Iris pigment epithelial cell (primary cell): ENCODE measurements at places on chromosomes 13 and 19.

GRCh38 chr13:75506018-75506417, 24.0 kb upstream of the TBC1D4 start:
- no peak for DNase-seq

DNA sequence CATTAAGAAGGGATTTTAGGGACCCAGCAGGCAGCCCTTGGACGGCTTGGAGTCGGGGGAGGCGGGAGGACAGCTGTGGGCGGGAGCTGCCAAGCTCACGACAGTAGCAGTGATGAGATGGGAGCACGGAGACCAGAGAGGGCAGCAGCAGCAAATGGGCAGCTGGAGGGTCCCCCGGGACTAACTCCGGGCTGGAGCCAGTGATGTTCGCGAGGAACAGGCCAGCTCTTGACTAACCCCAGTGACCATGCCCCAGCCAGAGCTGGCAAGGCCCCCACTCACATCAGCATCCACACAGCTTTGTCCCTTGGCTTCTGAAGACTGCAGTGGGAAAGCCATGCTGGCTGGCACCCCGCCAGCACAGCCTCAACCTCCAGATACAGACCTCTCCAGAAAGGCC, 81.9 kb downstream of the RAB20 start:
- DNase-seq = no peak

GRCh38 chr19:33290956-33291622, 11.2 kb downstream of the CEBPA start:
- DNase-seq = no peak

GRCh38 chr19:15584541-15585115, 30.4 kb upstream of the CYP4F8 start:
- peak; percentile 45 for DNase-seq

DNA sequence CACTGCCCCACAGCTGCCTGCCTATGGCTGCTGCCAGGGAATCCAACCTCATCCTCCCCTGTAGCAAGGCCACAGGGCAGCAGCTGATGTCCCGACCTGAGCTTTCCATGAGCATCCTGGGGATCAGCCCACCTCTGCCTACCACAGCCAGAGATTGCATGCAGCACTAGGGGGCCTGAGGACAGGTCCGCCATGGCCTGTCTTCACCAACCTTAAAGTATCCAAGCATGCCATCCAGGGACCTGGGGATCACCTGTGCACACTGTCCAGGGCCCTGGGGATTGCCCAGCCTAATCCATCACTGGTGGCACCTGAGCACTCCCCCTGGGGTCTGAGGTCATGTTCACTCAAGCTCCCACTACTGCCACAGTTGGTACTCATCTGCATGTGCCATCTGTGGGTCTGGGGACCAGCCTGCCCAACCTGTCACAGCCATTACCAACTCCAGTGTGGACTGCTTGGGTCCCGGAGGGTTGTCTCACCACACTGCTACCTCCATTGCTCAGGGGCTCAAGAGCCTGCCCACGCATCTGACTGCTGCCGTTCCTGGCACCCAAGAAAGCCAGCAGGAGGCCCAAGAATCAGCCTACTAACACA, 53.0 kb downstream of the KCTD15 start:
- no peak for DNase-seq

DNA sequence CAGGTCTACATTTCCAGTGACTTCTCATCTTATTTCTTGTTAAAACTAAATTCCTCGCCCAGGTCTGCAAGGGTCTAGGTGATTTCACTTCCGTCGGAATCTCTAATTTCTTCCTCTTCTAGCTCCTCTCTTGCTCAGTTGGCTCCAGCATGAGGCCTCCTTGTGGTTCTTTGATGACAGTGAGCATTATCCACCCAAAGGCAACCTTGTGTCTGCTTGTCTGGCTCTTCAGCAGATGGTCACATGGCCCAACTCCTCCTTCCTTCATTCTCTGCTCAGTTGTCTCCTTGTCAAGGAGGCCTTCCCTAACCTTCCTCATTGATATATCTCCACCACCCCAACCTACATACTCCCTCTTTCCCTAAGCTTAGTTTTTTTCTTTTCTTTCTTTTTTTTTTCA, 1391.4 kb downstream of the EFNB2 start:
- DNase-seq = no peak

- no peak for DNase-seq
Observed at GRCh38 chr19:16175954-16176353, 2.6 kb upstream of the CIB3 start.

GRCh38 chr19:40191836-40192646, 815 bp downstream of the MAP3K10 start:
- DNase-seq = peak; percentile 21

- no peak for DNase-seq
Observed at GRCh38 chr13:28755546-28755870, 36.7 kb upstream of the SLC46A3 start.

DNA sequence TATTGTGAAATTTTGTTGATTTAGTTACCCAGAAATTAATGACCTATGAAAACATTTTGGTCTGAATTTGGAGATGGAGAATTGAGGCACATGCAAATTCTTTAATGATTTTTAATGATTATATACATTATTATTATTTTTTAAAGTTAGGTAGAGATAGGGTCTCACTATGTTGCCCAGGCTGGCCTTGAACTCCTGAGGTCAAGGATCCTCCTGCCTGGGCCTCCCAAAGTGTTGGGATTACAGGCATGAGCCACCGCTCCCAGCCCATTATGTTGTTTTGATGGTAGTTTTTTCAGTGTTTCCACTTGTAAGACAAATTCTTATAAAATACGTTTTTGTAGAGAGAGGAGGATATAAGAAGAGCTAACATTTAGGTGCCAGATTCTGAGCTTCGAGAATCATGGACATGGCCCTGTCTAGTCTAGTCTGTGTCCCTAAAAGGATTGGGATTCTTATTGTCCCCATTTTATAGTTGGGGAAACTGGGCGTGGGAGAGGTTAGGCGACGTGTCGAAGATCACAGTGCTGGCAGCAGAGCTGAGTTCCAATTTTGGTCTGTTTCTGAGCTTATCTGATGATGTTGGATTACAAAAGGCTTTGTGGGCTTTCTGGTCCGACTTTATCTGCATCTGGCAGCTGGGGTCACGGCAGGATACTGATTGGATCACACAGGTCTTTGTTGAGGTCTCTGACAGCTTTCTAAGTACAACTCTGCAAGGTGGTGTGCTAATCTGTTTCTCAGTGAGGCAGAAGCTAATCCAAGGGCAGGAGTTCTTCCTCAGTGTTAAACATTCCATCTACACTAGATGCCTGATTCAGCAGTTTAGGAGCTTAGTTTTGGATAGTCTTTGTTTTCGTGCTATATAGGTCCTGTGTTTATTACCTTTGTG, 7.5 kb upstream of the WDR88 start:
- no peak for DNase-seq

GRCh38 chr13:22690756-22691155, 490.0 kb upstream of the SGCG start:
- DNase-seq = no peak

DNA sequence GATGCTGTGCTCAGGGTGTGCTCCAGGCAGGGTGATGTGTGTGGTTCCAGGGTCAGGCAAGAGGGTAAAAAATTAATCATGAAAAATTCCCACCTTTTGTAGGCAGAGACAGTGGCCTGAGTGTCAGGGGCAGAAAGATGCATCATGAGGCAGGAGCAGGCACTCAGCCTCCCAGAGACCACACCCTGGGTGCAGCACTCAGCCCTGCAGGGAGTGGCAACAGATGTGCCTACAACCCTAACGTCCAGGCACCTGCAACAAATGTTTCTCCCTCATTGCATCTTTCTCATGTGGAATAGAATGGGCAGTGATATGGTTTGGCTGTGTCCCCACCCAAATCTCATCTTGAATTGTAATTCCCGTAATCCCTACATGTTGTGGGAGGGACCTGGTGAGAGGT, 19.6 kb upstream of the CEACAM1 start:
- no peak for DNase-seq

DNA sequence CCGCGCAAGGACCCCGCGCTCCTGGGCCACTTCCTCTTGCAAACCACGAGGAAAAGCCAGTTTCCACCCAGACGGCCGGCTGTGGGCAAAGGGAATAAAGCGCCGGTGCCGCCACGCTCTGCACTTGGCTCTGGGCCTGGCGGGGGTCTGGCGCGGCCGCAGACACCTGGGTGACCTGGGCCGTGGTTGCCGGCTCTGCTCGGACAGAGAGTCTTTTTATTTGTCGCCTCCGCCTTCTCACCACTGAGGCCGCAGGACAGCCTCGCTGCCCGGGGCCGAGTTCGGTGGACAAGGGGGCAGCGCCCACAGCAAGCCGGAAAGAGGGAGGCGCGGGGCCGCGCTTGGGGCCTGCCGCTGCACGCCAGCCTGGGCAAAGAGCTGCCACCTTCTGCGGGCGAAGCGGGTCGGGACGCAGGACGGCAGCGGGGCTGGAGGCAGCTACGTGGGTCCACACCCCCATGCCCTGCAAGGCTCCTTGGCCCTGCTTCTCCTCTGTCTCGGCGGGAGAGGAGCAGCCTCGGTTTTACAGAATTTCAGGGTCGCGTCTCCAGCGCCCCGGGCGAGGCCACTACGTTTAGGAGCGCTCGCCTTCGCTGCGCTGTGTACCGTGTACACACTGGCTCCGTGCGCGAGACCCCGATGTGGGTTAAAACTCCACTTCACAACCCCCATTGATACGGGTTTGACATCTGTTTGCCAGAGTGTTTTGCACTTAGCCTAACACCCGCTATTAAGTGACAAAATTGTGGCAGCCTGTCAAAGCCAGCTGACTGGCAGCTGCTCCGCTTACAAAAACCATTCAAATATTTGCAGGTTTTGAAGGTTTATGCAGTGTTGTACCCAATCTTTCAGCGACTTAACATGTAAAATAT, 13.0 kb upstream of the SOX1 start:
- no peak for DNase-seq

DNA sequence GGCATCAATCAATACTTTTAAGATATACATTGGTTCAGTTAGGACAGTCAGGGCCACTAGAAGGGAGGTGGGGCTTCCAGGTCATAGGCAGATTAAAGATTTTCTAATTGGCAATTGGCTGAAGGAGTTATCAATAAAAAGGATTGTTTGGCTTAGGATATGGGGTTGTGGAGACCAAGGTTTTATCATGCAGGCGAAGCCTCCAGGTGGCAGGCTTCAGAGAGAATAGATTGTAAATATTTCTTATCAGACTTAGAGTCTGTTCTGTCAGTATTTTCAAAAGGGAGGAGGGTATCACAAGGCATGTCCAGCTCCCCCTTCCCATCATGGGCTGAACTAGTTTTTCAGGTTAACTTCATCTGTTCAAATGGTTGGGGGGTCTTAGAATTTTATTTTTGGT, 77.4 kb upstream of the FARP1 start:
- no peak for DNase-seq

DNA sequence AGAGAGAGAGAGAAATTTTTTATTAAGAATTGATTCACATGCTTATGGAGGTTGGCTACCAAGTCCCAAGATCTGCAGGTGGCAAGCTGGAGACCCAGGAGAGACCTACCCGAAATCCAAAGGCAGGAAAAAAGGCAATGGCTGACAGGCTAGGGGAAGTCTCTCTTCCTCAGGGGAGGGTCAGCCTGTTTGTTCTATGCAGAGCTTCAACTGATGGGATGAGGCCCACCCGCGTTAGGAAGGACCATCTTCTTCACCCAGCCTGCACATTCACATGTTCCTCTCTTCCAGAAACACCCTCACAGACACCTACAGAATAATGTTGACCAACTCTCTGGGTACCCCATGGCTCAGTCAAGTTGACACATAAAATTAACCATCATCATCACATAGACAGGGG, 65.3 kb upstream of the SERP2 start:
- DNase-seq = no peak

DNA sequence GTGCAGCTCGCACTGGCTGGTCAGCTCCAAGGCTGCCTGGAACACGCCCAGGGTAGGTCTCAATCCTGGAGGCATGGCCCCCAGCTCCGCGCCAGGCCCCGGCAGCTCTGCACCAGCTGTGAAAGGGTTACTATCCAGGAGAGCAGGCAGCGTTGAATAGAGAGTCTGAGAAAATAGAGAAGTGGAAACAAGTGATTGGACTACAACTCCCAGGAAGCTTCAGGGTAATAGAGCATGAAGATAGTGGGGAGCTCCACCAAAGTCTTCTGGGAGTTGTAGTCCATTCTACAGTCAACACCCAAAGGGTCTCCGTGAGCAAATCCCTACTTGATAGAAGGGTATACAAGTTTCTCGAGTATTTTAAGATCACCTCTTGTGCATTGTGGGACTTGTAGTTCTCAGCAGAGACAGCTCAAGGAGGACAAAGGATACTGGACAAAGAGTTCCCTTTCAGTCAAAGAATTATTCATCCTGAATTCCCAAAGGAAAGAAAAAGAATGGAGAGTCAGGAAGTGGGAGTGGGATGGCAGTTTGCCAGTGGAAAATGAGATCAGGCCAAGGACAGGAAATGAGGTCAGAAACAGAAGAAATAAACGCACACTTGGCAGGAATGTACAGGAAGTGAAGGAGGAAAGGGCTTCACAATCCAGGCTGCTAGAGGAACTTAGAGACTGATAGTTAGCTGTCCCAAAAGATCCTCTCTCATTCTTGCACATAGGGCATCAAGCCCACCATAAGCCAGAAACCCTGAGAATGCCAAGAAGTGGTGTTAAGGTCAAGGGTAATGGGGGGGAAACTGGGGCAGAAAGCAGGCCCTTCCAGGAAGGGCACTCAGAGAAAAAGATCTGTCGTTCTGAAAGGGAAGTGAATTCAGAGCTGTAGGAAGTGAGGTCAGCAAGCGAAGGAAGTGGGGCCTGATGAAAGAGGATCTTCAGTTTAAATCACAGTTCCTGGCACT, 5.5 kb upstream of the MAMSTR start:
- DNase-seq = peak; percentile 83

GRCh38 chr19:9309974-9310446, 372 bp upstream of the ZNF699 start:
- peak; percentile 89 for DNase-seq

- no peak for DNase-seq
Observed at GRCh38 chr19:8392017-8392591, 1.9 kb downstream of the RAB11B start.

DNA sequence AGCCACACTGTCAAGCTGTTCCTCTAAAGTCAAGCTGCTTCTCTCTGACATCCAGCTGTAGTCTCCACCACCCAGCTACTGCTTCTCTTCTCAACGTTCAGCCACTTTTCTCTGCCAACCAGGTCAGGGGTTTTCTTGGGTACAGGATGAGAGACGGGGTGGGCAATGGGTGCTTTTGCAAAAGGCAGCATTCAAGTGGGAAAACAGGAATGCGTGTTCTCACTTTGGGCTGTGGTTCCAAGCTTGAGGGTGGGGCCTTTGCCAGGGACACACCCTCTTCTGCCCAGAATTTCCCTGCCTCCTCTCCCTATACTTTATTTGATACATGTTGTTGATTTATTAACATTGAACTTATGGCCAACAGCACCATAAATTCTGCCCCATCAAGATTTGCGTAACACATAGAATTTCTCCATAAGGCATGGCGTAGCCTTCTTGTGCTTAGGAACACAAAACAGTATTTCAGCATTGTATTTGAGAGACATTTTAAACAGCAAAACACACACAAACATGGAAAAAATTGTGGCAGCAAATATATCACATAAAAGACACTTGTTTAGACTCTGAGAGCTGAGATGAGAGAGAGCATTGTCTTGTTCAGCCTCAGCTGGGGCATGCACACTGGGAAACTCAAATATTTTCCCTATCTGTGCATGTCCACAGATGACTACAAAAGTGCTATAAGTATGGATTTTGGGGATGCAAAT, 392.8 kb downstream of the SLITRK6 start:
- DNase-seq = no peak
